ENCODE measurements at places on chromosomes 1 and 21.

- no peak for DNase-seq
Measured at GRCh38 chr1:109687641-109688499, at the start of gene GSTM1. GSTM1 (plus strand) TSS chr1:109687817; CDS start chr1:109687874, 57 bp downstream.

DNA sequence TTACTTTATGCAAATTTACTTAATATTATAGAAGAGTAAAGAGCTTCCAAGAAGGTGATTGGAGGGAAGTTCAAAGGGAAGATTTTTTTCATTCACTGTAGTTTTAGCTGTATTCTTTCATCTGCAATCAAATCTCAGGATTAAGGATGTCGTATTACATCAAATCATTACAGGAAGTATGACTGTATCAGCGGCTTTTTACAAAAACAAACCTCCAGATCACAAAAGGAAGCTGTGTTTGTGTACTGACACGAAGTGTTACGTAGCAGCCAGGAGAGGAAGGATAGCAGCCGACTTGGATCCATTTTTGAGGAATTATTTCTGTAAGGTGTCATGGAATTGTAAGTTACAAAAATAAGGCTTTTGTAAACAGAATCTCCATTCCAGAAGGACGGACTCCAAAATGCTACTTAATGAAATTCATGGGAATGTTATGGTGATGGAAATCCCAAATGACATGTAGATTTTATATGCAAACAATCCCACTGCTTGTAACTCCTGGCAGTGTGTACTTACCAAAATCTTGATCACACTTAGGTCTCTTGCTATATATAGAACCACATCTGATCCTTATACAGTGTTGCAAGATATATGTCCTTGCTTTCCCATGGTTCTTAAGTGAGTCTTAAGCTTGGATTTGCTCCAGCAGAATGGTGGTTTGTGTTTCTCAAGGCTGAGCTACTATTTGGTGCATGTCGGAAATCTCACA is 49.8 kb downstream of the KCNJ15 start:
- no peak for DNase-seq

DNA sequence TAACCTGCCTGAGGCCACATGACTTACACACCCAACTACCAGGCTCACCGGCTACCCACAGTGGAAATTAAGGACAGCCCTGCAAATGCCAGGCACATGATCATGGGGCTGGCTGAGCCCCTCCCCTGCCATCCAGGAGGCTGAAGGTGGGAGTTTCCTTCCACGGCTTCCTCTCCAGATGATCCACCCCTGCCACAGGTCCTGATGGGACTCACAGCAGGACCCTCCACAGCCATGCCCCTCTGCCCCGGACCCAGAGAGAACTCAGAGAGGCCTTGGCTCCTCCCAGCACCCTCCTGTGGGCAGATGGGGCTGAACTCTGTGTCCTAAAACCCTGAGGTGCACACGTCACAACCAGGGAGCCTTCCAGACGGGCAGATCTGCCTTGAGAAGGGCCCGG is 29.1 kb upstream of the CASZ1 start:
- DNase-seq = no peak

GRCh38 chr1:54371942-54372275 is 34.3 kb downstream of the SSBP3 start:
- no peak for DNase-seq

DNA sequence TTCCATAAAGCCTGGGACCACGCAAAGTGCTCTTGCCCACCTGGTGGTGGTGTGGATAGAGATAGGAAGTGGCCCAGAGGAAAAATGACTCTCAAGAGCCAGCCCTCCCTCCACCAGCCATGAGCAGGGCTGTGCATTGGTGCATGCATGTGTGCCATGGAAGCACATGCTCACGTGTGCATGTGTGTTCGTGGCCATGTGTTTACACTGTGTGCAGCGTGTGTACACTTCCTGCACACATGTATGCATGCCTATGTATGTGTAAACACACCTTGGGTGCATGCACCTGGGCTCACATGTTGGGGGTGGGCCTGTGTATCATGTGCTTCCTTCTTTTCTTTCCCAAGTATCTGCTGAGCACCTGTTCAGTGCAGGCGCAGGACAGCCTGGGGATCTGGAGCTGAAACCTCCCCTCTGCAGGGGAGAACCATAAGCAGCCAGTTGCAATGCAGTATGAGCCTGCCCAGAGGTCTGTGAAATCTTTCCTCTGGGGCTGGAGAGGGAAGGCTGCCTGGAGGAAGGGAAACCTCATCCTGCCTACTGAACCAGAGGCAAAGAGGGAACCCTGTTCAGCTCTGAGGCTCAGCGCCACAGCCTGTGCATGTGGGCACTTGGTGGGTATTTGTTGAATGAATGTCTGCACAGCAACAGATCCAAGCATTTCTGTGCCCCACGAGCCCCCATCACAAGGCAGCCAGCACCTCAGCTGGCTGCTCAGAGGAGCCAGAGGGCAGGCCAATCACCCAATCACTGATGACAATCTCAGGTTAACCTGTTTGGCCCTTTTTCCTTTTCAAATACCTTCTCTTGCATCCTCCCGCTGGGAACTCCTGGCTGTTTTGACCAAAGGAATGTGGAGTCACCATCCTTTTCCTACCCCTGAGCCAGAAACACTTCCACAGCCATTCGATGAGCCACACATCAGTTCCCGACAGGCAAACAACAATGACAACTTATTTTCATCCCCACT is 327.0 kb downstream of the NPHP4 start:
- no peak for DNase-seq

DNA sequence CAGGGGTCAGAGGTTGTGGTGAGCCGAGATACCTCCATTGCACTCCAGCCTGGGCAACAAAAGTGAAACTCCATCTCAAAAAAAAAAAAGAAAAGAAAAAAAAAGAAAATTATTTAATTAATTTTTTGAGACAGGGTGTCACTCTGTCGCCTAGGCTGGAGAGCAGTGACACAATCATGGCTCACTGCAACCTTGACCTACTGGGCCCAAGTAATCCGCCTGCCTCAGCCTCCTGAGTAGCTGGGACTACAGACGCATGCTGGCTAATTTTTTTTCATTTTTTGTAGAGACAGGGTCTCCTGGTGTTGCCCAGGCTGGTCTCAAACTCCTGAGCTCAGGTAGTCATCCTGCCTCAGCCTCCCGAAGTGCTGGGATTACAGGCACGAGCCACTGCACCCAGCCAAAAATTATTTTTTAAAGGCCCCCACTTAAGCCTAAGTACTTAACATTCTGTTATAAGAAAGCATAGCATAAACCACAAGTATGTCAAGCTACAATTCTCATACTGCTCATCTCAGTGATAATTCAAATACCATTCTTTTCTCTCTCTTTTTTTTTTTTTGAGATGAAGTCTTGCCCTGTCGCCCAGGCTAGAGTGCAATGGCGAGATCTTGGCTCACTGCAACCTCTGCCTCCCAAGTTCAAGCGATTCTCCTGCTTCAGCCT is 19.9 kb downstream of the NUCKS1 start:
- no peak for DNase-seq

GRCh38 chr1:97630281-97630680 is 290.6 kb downstream of the DPYD start:
- no peak for DNase-seq

- no peak for DNase-seq
Measured at GRCh38 chr1:178034676-178035075, 59.2 kb upstream of the RASAL2 start.

DNA sequence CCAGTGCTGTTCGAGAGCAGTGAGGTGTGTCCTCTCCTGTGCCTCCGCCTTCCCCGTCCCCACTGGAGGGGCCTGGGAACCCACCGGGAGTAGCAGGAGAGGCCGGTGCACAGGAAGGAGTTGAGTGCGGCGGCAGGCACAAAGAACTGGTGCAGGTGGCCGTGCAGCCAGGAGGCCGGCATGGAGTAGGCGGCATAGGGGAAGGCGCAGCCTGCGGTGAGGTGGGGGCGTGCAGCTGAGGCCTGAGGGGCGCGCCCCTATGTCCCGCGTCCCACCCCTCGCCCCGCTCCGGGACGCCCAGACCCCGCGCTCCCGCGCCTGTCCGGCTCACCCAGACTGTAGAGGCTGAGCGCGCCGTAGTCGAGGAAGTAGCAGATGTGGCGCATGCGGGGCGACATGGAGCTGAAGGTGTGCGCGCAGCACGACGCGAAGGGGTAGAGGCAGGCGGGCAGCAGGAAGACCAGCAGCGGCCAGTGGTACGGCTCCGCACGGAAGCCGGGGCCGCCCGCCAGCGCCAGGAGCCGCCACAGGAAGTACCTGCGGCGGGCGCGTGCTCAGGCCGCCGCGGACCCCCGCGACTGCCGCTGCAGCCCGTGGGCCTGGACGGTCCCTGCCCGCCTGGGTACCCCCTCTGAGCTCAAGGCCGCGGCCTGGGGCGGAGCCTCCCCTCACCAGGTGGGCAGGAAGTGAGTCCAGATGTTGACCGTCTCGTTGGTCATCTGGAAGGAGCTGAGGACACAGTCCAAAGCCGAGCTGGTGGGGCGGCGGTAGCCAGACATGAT is 2.2 kb downstream of the PAQR6 start:
- no peak for DNase-seq

DNA sequence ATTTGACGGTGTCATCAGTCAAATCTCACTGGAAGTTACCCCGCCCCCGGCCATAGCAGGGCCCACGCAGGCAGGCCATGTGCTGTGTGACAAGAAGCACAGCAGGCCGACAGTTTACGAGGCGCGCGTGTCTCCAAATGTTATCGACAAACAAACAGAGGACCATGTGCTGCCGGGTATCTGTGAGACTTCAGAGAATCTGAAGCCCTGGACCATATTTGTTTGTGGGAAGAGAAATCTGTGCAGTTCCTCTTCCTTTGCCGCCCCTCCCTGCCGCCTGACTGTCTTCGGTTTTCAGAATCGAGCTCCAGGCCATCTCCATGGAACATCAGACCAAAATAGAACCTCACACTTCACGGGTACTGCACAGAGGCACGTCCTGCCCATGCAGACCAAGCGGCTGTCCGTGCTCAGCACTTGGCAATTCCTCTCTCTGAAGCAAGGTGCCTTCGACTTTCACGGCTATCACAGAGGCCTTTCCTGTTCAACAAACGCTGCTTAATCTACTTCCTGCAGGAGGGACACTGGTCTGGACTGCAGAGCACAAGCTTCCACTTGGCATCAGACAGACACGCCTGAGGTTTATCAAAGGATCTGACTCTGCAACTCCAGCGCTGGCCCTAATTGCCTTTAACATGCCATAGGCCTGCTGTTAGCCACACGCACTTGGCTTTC is 135.7 kb upstream of the KRTAP19-8 start:
- no peak for DNase-seq

DNA sequence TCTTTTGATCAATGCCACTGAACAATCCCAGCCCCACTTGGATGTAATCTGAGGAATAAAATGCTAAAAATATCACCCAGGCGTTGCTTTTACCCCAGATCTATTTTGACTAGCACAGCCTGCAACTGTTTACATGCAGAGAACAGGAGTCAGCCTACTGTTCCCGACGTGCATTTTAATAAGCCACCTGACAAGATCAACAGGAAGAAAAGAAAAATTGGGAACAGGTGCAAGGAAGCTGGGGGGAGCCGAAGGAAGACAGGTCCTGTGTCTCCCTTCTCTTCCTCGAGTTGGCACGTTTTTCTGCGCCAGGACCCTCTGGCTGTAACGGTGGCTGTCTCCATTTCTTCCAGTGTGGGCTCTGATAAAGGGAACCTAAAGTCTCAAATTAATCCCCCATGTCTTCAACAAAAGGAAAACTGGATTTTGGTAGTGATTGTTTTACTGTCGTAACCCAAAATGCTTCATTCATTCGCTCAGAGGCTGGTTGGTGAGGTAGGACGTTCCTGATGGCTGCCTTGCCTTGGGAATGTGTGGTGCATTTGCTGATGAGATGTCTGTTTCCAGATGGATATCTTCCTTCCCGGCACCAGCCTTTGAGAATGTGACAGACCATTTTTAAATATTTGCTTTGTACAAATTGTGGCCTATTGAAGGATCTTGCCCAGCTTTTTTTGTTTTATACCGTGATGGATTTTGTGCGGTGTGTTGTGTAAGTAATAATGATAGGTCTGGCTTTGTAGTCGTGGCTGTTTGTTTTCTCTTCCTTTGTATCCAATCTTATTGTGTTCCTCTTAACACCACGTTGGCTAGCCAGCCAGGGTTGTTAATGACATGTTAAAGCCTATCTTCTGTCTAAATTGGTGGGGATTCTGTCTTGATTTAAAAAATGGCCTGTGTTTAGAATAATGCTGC is 117.5 kb downstream of the C1orf21 start:
- no peak for DNase-seq

DNA sequence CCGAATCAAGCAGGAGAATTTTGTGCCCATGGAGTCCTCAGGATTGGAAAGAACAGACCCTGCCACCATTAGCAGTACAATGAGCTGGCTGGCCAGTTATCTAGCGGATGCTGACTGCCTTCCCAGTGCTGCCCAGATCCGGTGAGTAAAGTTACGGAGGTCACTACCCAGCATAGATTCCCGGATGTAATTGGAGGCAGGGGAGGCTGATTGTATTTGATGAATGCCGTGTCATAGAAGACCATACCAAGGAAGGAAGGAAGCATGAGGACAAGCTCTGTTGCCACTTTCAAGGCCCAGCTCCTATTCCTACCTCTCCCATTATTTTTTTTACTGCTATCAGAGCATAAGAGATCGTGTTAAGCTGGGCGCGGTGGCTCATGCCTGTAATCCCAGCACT is 26.2 kb upstream of the VAMP3 start:
- DNase-seq = no peak

DNA sequence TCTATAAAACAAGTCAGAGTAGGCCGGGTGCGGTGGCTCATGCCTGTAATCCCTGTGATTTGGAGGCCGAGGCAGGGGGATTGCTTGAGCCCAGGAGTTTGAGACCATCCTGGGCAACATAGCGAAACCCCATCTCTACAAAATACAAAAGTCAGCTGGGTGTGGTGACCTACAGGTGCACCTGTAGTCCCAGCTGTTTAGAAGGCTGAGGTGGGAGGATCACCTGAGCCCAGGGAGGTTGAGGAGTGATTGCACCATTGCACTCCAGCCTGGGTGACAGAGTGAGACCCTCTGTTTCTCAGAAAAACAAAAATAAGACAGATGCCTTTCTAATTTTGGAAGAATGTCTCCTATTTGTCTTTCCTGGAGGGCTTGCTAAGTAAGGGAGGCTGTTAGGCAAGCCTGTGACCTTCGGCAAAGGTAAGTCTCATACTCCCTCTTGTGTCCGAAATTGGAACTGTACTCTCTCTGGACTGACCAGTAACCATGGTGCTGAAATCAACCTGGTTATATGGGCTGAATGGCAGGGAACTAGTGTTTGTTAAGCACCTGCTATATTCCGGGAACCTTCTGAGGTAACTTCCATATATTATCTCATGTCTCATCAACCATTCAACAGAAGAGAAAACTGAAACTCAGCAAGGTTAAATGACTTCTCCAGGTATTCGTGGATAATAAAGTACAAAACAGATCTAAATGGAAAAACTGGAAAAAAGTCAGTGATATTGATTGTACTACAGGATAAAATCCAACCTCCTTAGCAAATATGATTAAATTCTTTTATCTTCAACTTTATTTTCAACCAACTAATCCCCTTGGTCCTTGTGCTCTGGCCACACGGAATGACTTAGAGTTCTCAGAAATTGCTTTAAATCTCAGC is 11.8 kb upstream of the RAB3B start:
- DNase-seq = no peak

Measured in stimulated activated CD4-positive, alpha-beta T cell treated with anti-CD3 and anti-CD28 coated beads, TNF-alpha, amount 100 ng/mL, for 4 hours (primary cell).